ENCODE measurements at places on chromosomes 6 and 20.

DNA sequence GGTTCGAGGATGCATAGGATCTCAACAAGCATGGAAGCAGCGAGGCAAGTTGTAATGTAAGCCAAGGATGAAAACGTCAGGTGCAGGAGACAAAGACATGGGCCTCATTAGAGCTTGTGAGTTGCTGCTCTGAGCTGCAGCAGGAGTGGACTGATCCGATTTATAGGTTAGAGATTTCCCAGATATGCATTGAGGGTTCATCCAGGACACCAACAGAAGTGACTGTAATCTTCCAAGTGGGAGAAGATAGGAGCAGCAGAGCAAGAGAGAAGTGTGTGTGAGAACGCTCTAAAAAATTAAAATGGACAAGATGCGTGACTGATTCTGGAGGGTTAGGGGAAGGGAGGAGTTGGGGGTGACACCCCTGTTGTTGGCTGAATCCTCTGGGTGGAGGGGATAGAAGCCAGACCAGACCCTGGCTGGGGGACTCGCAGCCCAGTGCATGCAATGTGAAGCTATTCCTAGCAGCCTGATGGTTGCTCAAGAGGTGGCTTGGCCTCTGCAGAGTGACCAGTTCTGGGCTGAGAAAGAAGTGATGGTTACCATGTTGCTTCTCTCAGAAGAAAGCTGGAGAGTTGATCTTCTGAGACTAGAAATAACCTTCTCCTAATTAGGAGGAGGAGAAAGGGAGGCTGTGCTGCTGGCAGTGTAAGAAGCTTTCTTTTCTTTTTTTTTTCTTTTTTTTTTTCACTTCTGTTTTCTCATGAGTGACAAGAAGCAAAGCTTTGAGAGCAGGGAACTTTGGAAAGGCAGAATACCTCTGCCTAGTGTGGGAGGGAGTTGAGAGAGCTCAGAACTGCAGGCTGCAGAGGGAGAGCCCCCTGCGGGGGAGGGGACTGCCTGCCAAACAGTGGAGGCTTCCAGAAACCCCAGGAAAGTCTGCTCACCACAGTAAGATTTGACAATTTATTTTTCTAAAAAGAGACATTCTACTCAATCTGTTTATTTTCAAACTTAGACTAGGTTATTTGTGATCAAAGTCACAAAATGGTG lies 116.9 kb downstream of the SLX4IP start:
- no peak for DNase-seq

DNA sequence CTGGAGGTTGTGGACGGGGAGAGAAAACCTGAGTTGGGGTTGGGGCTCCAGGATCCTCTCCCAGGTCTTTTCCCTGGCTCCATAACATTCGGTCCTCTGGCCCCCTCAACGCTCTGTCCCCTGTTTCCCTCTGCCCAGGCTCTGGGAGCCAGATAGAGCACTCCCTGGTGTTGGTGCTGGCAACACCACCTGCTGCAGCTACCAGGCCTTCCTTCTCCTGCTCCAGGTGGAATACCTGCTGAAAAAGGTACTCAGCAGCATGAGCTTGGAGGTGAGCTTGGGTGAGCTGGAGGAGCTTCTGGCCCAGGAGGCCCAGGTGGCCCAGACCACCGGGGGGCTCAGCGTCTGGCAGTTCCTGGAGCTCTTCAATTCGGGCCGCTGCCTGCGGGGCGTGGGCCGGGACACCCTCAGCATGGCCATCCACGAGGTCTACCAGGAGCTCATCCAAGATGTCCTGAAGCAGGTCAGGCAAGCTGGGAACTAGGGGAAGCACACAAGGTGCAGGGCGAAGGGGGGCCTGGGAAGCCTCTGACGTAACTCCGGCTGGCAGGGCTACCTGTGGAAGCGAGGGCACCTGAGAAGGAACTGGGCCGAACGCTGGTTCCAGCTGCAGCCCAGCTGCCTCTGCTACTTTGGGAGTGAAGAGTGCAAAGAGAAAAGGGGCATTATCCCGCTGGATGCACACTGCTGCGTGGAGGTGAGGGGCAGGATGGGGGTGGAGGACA lies 14.6 kb downstream of the DEF6 start:
- no peak for DNase-seq

DNA sequence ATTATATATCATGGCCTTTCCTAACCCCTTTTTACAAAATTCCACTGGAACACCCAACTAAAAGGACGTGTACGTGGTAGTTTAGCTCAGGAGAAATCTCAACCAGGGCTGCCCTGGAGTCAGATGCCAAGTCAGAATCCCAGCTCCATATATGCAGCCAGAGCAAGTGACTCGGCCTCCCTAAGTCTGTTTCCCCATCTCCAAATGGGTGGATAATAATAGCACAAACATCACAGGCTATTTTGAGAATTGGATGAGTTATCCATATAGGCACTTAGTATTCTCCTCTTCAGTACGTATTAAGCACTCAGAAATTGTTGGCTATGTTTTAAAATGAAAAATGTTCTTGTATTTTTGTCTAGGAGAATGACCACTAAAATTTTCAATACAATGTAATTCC lies 481.5 kb downstream of the CD109 start:
- DNase-seq = no peak

DNA sequence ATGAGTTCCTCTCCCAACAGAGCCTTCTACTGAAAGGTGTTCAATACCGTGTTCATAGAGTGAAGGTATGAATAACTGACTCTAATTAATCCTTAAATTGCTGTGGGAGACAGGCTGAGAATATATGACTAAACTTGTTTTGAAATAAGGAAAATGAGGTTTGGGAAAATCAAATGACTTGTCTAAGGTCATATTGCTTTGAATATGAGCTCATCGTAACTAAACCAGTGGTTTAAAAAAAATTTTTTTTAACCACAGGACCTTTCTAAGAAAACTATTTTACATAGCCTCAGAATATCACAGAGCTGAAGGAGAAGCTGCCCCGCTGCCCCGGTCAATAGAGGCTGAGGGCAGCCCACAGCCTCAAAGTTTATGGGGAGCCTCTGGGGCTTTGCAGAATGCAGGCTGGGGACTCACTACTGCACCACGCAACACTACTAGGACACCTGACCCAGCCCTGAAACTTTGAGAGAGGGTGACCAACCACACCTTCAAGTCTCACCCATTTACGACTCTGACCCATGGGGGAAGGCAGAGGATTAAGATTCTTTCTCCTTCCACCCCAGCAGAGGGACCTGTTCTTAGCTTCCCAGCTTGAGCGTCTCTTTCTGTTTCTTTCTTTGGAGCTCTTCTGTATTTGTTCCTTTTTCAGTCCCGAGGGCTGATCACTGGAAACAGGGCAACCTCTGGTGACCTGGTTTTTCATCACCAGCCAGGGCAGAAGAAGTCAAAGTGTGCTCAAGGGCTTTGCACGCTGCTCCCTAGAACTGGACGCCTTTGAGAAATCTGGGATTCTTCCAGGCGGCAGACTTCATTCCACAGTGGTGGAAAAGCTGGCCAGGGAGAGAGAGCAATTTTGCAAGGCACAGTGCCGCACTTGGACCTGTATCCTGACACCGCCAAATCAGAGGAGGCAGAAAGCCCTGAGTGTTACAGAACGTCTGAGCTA lies 220.2 kb downstream of the ATXN1 start:
- DNase-seq = no peak

DNA sequence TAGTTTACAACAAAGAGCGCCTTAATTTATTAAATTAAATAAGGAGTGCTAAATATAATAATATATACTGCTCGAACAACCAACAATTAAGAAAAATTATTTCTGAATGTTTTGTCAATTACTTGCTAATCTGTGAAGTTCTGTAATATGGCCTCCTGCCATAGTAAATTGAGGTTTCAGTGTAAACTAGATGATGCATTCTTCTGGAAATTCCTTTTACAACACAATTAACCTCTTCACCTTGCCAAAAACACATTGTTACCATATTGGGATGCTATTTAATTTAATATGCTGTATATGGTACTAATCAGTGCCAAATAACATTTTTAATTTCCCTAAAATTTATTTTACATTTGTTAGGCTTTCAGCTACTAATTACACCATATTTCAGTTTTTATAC lies 808.4 kb upstream of the CITED2 start:
- DNase-seq = no peak

- no peak for DNase-seq
Measured at GRCh38 chr20:58071298-58071697, 157.2 kb downstream of the ANKRD60 start.

DNA sequence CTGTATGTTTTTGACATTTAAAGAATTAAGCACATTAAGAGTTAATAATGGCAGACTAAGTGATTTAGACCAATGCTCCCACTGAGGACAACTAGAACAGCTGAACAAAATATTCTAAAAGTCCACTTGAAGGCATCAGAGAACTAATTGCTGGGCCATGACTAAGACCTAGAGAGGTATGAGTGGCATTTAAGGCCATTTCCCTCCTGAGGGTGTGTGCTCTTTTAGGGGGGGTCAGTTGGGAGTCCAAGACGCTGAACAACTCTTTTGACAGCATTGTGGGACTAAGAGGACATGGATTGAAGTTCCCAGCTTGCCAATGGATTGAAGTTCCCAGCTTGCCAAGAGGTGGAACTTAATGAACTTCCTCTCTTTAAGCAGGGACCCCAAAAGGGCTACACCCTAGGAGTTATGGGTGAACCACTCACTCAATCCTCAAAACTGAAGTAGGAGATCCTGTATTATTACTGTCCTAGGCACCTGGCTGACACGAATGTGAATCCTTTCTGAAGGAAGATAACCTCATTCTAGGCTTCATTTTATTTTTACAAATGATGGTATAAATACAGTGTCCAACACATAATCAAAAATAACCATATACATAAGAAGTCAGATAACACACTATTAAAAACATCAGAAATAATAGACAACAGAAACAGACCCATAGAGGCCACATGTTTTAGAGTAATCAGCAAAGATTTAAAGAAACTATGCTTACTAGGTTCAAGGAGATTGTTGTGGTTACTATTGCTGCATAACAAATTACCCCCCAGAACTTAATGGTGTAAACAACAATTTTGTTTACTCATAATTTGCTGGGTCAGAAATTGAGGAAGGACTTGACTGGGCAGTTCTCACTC lies 175.1 kb downstream of the VEGFA start:
- DNase-seq = no peak

DNA sequence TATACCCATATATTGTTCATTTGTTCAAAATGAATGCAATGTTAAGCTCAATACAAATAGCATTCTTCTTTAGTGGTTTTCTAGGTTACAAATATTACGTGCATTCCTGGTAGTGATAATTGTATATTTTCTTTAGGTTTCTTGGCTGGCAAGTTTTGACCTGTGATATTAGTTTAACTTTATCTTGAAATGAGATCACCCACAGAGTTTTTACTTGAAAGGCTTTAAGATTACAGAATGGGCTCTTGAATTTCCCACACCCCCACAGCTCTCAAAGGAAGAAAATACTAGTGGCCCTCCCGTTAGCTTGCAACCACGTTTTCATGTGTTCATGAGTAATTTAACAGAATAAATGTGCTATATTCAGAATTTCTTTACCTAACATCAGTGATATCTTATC lies 1315.5 kb upstream of the GJE1 start:
- no peak for DNase-seq

GRCh38 chr20:63309261-63310071 lies 16.5 kb downstream of the COL20A1 start:
- no peak for DNase-seq

- DNase-seq = no peak
Measured at GRCh38 chr6:129342243-129342642, 367.7 kb downstream of the ARHGAP18 start.

DNA sequence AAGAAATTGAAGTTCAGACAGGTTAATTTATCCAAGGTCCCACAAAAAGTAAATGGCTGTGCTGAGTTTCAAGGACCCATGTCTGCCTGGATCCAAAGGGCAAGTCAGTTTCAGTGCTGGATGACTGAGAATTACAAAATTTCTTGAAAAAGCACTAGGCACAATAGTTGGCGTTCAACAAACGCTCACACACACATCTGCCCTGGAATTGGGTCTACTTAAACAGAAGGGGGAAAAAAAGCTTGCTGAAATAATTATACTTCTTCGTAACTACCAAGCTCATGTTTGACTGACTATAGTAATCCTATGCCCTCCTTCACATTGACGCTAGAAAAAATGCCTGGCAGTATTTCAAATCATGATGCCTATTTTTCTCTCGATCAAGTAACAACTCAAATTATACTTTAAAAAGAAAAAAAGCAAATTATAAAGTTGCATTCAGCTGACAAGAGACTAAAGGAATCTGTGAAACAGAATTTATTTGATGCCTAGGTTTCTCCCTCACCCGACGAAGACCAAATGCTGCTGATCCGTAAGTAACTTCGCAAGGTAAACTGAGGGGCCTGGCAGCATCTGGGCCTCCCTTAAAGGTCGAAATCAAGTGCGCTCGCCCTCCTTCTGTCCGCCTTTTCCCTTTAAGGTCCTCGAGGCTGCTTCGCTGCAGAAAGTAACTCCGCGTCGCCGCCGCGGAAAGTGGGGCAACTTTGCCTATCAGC lies 650 bp upstream of the CD2AP start:
- DNase-seq = no peak

- no peak for DNase-seq
Measured at GRCh38 chr20:38202153-38202981, 37.3 kb upstream of the TGM2 start.
